ENCODE measurements at places on chromosomes 4 and X. TPM values are rescaled to one million over a fixed set of nuclear protein-coding genes. Genes with fewer than 3 reads are reported as not detected.

DNA sequence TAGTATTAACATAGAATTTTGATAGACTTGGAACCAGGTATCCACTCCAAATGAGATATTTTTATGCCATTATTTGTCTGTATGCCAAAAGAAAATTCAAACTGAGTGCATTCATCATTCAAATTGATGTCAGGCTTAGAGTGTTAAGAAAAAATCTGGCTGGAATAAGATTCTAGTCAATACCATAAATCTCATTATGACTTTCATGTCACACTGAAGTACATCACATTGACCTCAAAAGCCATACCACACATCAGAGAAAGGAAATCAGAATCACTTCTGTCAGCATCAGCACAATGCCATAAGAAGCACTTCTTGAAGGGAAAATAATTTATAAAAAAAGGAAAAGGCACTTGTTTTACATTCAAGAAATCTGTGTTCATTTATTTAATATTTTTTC is 119.0 kb upstream of the BMP3 start:
- no peaks in the 10 kb centered on the region for H3K4me1 ChIP-seq
- H3K27me3 ChIP-seq = no peaks in the 10 kb centered on the region
- H3K36me3 ChIP-seq = no peaks in the 10 kb centered on the region
- no peak overlapping the region for H3K27ac ChIP-seq
- H3K4me3 ChIP-seq = no peak overlapping the region

DNA sequence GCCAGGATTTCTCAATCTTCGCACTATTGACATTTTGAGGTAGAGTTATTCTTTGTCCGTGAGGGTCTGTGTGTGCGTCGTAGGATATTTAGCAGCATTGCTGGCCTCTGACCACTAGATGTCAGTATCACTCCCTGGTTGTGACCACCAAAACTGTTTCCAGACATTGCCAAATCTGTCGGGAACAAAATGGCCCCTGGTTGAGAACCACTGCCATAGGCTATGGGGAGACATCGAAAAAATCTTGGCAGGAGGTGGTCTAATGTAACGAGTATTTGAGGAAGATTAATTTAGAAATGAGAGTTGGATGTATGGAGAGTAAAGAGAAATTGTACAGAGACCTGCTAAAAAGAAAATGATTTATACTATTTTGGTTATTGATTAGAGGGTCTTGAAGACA is 108.4 kb downstream of the DOCK11 start:
- no peaks in the 10 kb centered on the region for H3K36me3 ChIP-seq
- H3K27ac ChIP-seq = no peak overlapping the region
- no peak overlapping the region for H3K4me3 ChIP-seq
- peaks cover 2% of the 10 kb centered on the region for H3K27me3 ChIP-seq
- peaks cover 2% of the 10 kb centered on the region for H3K4me1 ChIP-seq

DNA sequence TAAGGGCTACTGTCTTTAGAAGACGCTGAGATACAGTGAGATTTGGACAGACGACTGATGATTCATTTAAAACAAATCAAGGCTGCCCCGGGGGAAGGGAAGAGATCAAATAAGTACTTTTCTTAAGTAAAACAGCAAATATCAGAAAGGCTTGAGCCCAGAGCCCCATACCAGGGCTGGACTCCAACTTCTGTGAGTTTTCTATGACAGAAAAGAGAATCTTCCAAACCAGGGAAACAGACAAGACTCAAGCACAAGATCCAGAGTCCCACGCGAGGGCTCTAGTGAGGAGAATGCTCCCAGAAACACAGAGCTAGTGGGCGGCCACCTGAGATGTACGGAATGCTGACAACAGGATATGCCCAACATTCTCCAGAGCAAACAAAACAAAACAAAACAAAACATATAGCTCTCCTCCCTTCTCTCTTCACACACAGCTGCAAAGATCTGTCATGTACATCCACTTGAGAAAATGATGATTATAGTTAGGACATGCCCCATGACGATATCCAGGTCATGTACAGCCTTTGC is 13.1 kb downstream of the ACSL1 start:
- no peaks in the 10 kb centered on the region for H3K4me1 ChIP-seq
- DNase-seq = no peak
- H3K36me3 ChIP-seq = no peaks in the 10 kb centered on the region
- no peak overlapping the region for H3K27ac ChIP-seq

DNA sequence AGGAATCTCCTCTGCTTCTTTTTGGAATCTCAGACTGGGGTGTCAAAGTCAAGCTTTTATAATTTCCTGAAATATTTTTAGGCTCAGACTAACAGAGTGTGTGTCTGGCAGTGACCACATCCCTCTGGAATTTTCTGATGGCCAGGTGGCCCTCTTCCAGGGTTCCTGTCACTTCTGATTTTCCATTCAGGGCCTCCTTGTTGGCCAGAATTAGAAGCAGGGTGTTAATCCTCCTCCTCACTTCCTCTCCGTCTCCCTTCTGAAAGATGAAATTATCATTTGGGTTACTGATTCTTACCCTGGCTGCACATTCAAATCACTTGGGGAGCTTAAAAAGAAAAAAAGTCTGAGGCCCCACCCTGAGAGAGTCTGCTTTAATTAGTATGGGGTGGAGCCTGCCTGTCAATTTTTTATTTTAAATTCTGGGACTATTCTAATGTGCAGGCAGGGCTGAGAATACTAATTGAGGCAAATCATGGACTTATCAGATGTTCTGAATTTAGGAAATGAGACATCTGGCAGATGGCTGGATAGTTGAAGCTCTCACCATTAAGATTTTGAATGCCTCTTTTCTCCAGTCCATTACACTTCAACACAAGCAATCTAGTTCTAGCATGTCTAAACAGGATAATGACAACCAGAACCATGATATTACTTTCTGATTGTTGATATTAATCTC is 43.2 kb downstream of the HAND2 start:
- peak; percentile 34 for DNase-seq
- H3K27ac ChIP-seq = no peak overlapping the region
- H3K36me3 ChIP-seq = no peaks in the 10 kb centered on the region
- no peaks in the 10 kb centered on the region for H3K27me3 ChIP-seq
- H3K4me1 ChIP-seq = no peaks in the 10 kb centered on the region
- H3K4me3 ChIP-seq = no peak overlapping the region

GRCh38 chrX:118513120-118513898 is 17.7 kb downstream of the DOCK11 start:
- no peak for DNase-seq
- no peak overlapping the region for H3K4me3 ChIP-seq
- no peak overlapping the region for H3K27ac ChIP-seq
- H3K27me3 ChIP-seq = no peaks in the 10 kb centered on the region

DNA sequence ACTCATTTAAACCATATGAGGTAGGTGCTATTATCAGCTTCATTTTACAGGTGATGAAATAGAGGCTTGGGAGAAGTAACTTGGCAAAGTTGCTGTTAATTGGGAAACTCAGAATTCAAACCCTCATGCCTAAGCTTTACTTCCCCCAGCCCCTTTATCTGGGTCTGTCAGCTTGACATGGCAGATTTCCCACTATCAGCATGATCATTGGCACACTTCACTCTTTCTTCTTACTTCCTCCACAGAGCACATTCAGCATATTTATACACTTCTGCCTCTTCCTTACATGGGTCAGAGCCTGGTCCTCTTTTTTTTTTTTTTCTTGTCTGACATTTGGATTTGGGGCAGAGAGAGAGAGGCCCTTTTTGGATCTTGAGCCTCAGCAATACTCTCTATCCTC is 56.5 kb upstream of the ARX start:
- no peaks in the 10 kb centered on the region for H3K36me3 ChIP-seq
- no peaks in the 10 kb centered on the region for H3K4me1 ChIP-seq
- H3K27me3 ChIP-seq = no peaks in the 10 kb centered on the region
- DNase-seq = no peak
- no peak overlapping the region for H3K27ac ChIP-seq
- H3K4me3 ChIP-seq = no peak overlapping the region

DNA sequence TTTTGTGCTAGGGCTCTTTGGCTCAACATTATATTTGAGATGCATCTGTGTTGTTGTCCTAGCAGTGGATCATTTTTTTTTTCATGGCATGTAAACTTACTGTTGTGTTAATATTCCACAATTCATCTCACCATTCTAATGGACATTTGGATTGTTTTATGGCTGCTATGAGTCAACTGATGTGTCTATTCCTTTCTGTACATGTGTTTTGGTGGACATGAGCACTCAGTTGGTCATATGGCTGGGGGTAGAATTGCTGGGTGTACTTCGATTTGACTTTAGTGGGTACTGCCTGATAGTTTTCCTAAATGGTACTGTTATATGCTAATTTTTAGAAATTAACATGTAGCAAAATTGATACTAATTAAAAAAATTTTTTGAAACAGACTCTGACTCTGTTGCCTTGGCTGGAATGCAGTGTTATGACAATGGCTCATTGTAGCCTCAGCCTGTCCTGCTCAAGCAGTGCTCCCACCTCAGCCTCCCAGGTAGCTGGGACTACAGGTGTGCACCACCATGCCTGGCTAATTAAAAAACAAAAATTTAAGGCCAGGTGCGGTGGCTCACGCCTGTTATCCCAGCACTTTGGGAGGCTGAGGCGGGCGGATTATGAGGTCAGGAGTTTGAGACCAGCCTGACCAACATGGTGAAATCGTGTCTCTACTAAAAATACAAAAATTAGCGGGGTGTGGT is 9.0 kb downstream of the FAM193A start:
- peaks cover 2% of the 10 kb centered on the region for H3K4me1 ChIP-seq
- no peak for DNase-seq
- H3K27ac ChIP-seq = no peak overlapping the region
- no peaks in the 10 kb centered on the region for H3K36me3 ChIP-seq
- no peak overlapping the region for H3K4me3 ChIP-seq

DNA sequence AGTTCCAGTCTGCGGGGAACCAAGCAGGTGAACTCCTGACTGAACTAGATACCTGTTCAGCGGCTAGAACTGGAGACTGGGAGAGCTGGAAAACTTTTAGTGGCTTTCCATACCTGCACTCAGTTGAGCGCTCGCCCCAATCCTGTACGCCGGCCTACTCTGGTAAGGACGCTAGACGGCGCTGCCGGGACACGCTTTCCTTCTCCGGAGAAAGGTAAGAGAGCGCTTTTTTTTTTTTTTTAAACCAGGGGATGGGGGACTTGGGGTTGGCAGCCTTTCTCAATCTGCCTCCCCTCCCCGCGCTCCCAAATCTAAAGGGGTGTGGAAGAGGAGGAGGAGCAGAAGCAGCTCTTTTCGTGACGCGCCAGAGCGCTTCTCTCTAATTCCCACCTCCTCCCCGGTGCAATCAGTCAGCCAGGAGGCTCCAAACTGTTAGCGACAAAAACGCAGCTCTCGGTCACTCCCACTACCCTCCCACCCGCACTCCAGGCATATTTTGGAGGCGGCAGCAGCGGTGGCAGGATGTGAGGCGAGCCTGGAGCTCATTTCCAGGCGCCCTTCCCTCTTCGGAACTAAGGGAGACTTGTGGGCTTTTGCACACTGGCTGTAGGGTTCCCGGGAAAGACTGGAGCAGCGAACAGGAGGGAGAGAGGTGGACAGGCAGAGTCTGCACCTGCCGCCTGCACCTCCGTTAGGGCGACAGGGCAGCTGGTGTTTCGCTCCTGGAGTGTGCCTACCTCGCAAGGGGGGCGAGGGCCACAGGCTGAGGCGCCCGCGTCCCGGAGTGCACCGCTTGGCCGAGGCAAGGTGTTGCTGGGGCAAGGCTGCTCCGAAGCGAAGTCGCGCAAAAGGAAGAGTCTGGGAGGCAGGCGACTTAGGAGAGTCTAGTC is at the start of gene IL1RAPL2:
TSS of gene IL1RAPL2 (plus strand) at position 409 of the 890 bp plus-strand sequence.
- no peak for DNase-seq
- H3K4me3 ChIP-seq = peak within 1 kb of the TSS; percentile 55
- no peaks in the 10 kb centered on the region for H3K36me3 ChIP-seq
- H3K27ac ChIP-seq = no peak within 1 kb of the TSS

- no peak overlapping the region for H3K27ac ChIP-seq
- DNase-seq = no peak
- H3K4me1 ChIP-seq = no peaks in the 10 kb centered on the region
- H3K4me3 ChIP-seq = no peak overlapping the region
- no peaks in the 10 kb centered on the region for H3K36me3 ChIP-seq
- no peaks in the 10 kb centered on the region for H3K27me3 ChIP-seq
Measured at GRCh38 chr4:124964251-124964650, 251.7 kb upstream of the ANKRD50 start.

DNA sequence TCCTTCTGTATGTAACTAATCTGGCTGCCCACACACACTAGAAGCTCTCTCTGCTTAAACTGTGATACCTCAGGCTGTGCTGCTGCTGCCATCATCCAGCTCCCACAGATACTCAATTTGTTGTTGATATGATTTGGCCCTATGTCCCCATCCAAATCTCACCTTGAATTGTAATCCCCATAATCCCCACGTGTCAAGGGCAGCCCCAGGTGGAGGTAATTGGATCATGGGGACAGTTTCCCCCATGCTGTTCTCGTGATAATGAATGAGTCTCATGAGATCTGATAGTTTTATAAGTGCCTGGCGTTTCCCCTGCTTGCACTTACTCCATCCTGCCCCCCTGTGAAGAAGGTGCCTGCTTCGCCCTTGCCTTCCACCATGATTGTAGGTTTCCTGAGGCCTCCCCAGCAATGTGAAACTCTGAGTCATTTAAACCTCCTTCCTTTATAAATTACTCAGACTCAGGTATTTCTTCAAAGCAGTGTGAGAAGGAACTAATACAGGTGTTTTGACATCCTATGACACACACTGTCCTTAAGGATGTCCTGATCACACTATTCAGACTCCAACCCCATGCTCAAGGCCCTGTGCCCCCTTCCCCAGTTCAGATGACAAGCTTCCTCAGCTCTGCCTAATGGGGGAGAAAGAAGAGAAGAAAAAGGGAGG is 2.9 kb upstream of the ATOH1 start:
- no peak overlapping the region for H3K4me3 ChIP-seq
- no peaks in the 10 kb centered on the region for H3K36me3 ChIP-seq
- no peaks in the 10 kb centered on the region for H3K4me1 ChIP-seq
- no peak overlapping the region for H3K27ac ChIP-seq
- DNase-seq = no peak

- H3K4me1 ChIP-seq = no peaks in the 10 kb centered on the region
- no peak overlapping the region for H3K4me3 ChIP-seq
- no peaks in the 10 kb centered on the region for H3K27me3 ChIP-seq
- H3K27ac ChIP-seq = no peak overlapping the region
- H3K36me3 ChIP-seq = no peaks in the 10 kb centered on the region
- DNase-seq = no peak
Measured at GRCh38 chr4:66554826-66555225, 884.5 kb upstream of the EPHA5 start.

GRCh38 chr4:31020363-31020762 is 300.2 kb downstream of the PCDH7 start:
- no peaks in the 10 kb centered on the region for H3K36me3 ChIP-seq
- no peak overlapping the region for H3K4me3 ChIP-seq
- no peak for DNase-seq

DNA sequence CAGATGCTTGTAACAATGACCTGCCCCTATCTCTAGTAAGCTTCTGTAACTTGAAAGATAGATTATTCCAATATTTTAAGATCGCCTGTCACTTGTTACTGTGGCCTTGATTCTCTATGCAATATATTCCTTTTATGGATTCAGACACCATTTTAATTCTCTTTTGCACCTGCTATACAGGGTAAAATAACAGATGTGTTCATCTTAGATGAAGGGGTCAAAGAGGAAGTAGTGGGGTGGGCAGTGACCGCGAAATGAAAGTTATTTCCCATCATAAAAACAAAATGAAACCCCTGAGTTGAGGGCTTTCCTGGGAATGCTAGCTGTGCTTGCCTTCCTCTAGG is 175.9 kb downstream of the TSPAN5 start:
- no peaks in the 10 kb centered on the region for H3K4me1 ChIP-seq
- H3K27me3 ChIP-seq = no peaks in the 10 kb centered on the region
- H3K36me3 ChIP-seq = no peaks in the 10 kb centered on the region
- H3K4me3 ChIP-seq = no peak overlapping the region
- no peak overlapping the region for H3K27ac ChIP-seq
- no peak for DNase-seq

RBMX gene
- 143 TPM for total RNA-seq

GDPD2 gene
- 7.0 TPM for total RNA-seq

RADX gene
- total RNA-seq = 4.7 TPM

SORCS2 gene
- total RNA-seq = 9.1 TPM

PHEX gene
- total RNA-seq = 0.25 TPM

Data from kidney (tissue), 22 donors.